ENCODE measurements at places on chromosomes 7 and 10.

GRCh38 chr7:55065511-55066229, 46.9 kb downstream of the EGFR start:
- peak; percentile 92 for DNase-seq

GRCh38 chr7:38316733-38317360, 43.4 kb upstream of the TARP start:
- no peak for DNase-seq

- no peak for DNase-seq
Measured at GRCh38 chr10:56823849-56824248, 462.8 kb upstream of the ZWINT start.

- no peak for DNase-seq
Measured at GRCh38 chr7:101666741-101667140, 37.6 kb upstream of the MYL10 start.

DNA sequence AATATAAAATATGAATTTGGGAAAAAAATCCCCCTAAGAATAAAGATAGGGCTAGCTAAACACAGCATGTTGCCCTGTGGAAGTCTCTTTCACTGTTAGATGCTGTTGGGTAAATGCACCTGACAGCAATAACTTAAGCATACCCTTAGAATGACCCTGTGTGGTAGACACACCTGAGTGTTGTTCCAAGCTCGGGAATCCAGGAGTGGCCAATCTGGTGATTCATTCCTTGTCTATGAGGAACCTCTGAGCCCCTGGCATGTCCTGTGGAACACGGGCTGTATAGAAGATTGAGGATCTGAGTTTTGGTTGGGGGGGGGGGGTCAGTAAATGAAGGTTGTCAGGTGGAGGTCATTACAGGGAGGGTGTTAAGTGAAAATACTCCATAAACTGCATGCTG, 730.0 kb upstream of the IGFBP3 start:
- no peak for DNase-seq

GRCh38 chr10:133168617-133169031, 8.6 kb downstream of the KNDC1 start:
- no peak for DNase-seq

DNA sequence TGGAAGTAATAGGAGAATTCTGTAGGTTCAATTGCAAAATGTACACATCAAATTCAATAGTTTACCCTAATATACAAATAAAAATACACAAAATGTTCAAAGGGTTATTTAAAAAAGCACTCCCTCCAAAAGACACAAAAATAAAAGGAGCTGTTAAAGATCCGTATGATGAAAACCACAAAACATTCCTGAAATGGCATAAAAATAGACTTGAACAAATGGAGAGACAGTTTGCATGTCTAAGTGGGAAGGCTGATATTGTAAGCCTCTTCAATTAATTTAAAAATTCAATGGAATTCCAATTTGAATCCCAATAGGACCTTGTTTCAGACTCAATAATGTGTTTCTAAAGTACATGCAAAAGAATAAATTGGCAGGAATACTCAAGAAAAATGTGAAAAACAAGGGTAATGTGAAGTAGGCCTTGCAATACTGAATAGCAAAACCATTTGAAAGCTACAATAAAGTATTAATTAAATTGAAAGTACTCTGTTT, 38.0 kb upstream of the INSYN2A start:
- DNase-seq: no peak

GRCh38 chr7:66013938-66014337, 31.9 kb upstream of the GUSB start:
- DNase-seq: peak; percentile 56

GRCh38 chr10:125795637-125796190, 20.1 kb upstream of the MMP21 start:
- no peak for DNase-seq

DNA sequence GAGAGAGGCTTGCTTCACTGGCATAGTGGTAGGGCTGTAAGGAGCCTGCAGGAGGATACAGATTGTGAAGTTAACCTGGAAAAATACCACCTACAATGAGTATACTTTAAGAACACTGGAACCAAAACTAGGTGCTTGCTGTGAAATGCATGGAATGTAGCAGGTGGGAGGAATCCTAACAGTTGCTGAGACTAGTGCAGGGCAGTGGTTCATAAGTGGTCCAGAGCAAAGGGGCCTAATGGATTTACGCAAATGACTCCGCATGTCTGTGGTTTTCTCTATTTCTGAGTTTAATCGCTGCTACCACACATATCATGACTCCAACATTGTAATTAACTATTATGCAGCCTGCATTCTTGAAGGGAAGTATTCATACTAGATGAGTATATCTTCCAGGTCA, 218.4 kb downstream of the CHRM2 start:
- no peak for DNase-seq

GRCh38 chr10:124155781-124156435, 62.5 kb upstream of the CHST15 start:
- DNase-seq: peak; percentile 53

DNA sequence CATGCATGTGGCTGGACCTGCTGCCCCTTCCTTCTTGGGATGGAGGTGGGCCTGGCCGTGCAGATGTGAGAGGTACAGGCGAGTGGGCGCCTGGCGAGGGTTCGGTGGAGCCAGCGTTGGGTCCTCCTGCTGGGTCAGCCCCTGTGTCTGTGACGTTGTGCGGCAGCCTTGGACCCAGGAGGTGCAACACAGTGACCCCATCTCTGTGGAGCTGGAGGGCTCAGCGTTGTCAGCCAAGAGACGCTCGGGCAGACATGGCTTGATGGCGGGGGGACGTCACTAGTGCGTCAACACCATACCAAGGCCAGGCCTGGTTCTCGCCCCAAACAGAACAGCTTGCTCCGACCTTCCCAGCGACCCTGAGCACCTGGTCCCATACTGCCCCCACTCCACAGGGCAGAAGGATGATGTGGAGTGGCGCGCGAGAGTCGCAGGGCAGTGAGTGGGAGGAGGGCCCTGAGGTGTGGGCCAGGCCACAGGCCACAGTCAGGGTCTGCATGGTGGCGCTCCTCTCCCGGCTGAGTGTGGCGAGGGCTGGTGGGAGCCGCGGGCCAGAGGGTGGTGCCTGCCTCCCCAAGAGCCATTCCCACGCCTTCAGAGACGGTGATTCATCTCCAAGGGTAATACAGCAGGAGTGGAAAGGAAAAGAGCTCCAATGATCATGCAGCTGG, 184.4 kb downstream of the DNAJB6 start:
- no peak for DNase-seq

DNA sequence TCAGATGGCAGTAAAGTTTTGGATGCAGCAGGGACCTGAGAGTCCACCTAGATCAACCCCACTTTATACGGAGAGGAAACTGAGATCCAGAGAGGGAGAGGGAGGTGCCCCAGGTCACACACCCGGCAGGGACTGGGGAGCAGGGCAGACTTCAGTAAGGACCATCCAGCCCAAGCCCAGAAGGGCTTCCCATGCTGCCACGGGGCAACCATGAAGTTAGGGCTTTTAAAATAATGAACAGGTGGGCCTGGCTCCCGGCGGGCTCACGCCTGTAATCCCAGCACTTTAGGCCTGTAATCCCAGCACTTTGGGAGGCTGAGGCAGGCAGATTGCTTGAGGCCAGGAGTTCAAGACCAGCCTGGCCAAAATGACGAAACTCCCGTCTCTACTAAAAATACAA, 98.5 kb downstream of the HIP1 start:
- DNase-seq: no peak

GRCh38 chr7:96596120-96596826, 113.4 kb downstream of the SEM1 start:
- DNase-seq: no peak

DNA sequence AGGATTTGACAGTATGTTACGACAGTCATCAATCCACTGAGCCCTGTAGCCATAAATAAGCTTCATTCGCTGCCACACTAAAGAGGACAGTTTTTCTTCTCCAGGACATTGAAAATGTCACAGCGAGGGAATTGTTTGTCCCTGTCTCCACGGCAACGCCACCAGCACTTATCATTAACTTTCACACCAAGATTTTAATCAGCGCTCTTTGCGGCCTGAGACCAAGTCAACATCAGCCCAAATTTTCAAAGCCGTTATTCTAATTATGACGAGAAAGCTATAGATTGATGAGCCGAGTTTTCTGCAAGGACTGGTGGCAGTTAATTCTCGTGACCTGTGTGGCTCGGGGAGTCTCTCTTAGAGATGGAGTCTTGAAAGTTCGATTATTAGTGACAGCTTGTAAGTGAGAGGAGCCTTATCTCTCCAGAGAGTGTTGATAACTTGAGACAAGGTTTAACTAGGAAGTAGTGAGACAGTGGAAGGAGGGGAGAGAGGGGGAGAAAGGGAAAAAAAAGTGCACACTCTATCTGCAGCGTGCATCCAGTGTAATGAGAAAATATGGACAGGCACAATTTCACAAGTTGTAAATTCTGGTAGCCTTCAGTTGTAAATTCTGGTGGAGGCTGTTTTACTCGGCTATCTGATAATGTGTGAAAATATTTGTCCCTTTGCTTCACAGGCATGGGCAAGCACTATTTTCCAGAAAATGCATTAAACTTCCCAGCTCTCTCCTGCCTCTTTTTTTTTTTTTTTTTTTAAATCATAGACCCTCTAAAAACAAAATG, 473.3 kb downstream of the LRMDA start:
- DNase-seq: no peak

- peak; percentile 79 for DNase-seq
Measured at GRCh38 chr10:26725837-26726727, 28.6 kb downstream of the PDSS1 start.

DNA sequence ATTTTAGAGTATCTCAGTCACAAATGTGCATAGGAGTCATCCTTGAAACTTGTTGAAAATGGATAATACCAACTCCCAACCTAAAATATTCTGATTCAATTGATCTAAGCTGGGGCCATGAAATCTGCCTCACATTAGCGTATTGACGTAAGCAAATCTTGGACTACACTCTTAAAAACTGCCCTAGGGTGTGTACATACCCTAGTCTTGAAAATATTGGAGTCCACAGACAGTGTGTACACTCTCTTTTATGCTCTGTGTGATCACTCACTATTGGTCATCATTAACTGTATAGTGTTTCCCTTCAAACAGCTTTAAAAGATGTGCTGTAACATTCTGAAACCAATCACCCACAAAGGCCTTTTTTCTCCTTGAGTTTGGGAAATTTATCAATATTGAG, 102.9 kb upstream of the FERD3L start:
- DNase-seq: no peak

DNA sequence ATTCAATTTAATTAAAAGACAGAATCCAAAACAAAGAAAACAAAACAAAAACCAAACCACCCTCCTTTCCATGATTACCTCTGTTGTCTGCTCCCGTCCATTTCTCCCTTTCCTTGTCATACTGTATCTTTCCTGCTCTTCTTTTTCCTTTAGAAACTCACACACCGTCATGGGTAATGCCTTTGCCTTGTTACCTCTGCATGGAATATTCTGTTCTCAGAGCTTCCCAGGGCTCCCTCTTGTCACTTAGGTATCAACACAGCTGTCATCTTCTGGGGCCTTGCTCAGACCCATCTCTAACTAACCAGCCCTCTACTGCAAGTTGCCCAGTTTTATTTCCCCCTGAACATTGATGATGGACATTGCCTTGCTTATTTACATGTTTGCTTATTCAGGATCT, 30.2 kb upstream of the GIMAP8 start:
- no peak for DNase-seq

- DNase-seq: no peak
Measured at GRCh38 chr10:24378126-24378920, 169.4 kb downstream of the KIAA1217 start.

DNA sequence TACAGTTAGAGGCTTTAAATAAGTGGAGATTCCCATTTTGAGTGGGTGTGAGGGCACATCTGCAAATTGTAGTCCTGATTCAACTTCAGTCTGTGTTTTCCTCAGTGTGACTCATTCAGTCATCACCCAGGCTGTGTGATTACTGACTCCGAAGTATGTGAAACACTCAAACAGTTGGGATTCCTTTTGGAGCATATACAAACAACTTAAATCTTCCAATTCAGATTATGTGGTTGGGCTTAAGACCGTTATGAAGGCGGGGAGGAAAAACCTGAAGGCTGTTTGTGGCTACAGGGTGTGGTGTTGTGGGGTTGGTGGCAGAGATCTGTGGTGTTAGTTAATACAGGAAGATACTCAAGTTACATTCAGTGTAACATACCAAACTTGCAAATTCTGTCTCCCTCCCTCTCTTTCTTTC, 259.7 kb upstream of the FERD3L start:
- peak; percentile 98 for DNase-seq

GRCh38 chr7:29599026-29599425, 35.4 kb downstream of the PRR15 start:
- DNase-seq: no peak

DNA sequence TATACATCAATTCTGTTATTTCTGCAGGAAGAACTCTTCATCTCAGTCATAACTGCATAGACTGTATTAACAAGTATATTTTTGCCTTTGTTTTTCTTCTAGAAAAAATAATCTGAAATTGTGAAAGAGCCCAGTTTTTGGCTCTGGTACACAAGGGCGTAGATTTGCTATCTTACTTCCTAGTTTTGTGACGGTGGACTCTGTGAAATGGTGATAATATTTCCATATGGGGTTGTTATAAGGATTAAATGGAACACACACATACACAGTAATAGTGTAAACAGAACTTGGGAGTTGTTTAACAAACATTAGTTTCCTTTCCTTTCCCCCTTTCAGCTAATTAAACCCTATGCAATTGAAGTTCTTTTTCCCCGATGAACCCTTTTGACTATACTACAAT, 108.7 kb downstream of the MKLN1 start:
- no peak for DNase-seq

- DNase-seq: no peak
Measured at GRCh38 chr7:156673902-156674301, 33.3 kb downstream of the RNF32 start.

DNA sequence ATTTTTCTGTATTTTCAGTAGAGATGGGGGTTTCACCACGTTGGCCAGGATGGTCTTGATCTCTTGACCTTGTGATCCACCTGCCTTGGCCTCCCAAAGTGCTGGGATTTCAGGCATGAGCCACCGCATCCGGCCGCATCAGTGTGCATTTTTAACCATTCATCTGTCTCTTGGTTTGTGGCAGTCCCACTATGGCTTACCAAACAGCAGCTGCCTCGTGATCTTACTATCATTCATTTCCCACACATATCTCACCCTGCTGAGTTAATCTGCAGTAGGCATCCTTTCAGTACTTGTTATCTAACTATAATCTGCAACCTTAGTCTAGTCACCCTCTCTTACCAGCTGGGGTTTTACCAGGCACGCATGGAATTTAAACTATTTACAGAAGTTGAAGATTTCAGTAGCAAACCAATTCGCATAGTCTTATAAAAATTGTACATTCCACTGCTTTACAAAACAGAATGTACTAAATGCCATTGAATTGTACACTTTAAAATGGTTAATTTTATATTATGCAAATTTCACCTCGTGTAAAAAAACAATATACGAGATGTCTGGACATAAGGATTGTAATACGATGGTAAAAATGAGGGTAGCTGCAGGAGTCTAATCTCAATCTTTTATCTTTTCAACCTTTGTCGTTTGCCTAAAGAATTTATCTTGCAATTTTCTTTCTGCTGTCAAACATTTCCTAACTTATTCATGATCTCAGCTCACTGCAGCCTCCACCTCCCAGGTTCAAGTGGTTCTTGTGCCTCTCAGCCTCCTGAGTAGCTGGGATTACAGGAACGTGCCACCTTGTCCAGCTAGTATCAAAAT, 4.6 kb upstream of the TBC1D12 start:
- DNase-seq: no peak

- no peak for DNase-seq
Measured at GRCh38 chr7:1368184-1368681, 91.0 kb downstream of the MICALL2 start.

- no peak for DNase-seq
Measured at GRCh38 chr7:82694022-82694421, 250.4 kb upstream of the CACNA2D1 start.

GRCh38 chr7:131586259-131586658, 29.8 kb upstream of the PODXL start:
- no peak for DNase-seq

- DNase-seq: no peak
Measured at GRCh38 chr7:36283711-36284130, 105.9 kb upstream of the ANLN start.

Measured in astrocyte of the spinal cord (primary cell).